GM23248 (cell line): ENCODE measurements at places on chromosomes 16 and 17. TPM values are rescaled to one million over a fixed set of nuclear protein-coding genes. Genes with fewer than 3 reads are reported as not detected.

Gene ATP6V0D1
- total RNA-seq: 112 and 166 TPM in 2 replicates

Gene SAMD14
- total RNA-seq: 3.0 and 4.4 TPM in 2 replicates

Gene RGS11
- total RNA-seq: 2.4 and 7.0 TPM in 2 replicates

Gene KRTAP2-2
- total RNA-seq: not detected in 2 replicates

Gene MPO
- 0.38 TPM in 1 of 2 replicates, not detected in the other for total RNA-seq

Gene OR1F1
- total RNA-seq: 5.3 TPM in 1 of 2 replicates, not detected in the other

Gene ALOX12B
- total RNA-seq: not detected in 2 replicates

- H3K27ac ChIP-seq: peak overlapping the region; percentile 69
- DNase-seq: peak; percentile 94
- H3K4me1 ChIP-seq: peaks cover 20% of the 10 kb centered on the region
These were observed 54.3 kb downstream of the SOCS1 start for GRCh38 chr16:11201498-11202259.

DNA sequence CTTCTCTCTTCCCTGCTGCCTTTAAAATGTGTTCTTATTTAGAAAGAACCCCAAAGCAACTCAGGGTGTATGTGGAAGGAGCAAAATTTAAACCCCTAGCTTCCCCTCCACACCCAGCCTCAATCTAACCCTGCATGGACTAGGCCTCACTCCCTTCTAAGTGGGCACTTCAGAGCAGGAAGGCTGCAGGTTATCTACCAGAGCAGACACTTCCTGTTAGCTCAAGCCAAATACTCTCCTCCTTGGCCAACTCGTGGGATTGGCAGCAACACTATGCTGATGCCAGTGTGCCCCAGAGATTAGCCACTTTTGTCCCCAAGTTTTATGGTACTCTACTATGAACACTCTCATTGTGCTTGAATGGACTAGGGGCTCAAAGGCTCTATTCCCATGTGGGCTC, 35.6 kb downstream of the CCDC42 start:
- H3K4me3 ChIP-seq: no peak overlapping the region
- DNase-seq: no peak
- no peaks in the 10 kb centered on the region for H3K36me3 ChIP-seq
- H3K4me1 ChIP-seq: no peaks in the 10 kb centered on the region
- H3K27ac ChIP-seq: no peak overlapping the region

DNA sequence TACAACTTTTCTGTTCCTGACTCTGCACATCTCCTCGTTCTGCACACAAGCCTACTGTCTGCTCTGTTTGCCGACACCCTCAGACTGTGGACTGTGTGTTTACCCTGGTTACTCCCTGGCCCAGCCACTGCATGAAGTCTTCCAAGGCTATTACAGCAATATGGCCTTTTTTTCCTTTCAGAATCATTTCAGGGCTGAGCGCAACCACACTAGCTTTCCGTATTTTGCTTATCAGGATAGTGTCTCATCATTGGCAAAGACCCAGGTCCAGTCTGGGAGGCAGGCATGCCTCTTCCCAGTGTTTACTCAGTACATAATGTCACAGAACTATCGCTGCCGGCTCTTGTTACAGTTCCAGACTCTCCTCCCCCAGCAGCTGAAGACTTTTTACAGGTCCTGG, 10.1 kb downstream of the DNAH9 start:
- H3K27ac ChIP-seq: no peak overlapping the region
- no peaks in the 10 kb centered on the region for H3K36me3 ChIP-seq
- no peak overlapping the region for H3K4me3 ChIP-seq
- no peaks in the 10 kb centered on the region for H3K4me1 ChIP-seq
- H3K27me3 ChIP-seq: no peaks in the 10 kb centered on the region
- DNase-seq: peak; percentile 1

GRCh38 chr17:19248928-19249574, 11.9 kb downstream of the EPN2 start:
- DNase-seq: peak; percentile 96
- H3K4me3 ChIP-seq: peak overlapping the region; percentile 40; the same call in 1 of the 2 replicates
- H3K36me3 ChIP-seq: no peaks in the 10 kb centered on the region
- peak overlapping the region; percentile 86 for H3K27ac ChIP-seq
- no peaks in the 10 kb centered on the region for H3K27me3 ChIP-seq

DNA sequence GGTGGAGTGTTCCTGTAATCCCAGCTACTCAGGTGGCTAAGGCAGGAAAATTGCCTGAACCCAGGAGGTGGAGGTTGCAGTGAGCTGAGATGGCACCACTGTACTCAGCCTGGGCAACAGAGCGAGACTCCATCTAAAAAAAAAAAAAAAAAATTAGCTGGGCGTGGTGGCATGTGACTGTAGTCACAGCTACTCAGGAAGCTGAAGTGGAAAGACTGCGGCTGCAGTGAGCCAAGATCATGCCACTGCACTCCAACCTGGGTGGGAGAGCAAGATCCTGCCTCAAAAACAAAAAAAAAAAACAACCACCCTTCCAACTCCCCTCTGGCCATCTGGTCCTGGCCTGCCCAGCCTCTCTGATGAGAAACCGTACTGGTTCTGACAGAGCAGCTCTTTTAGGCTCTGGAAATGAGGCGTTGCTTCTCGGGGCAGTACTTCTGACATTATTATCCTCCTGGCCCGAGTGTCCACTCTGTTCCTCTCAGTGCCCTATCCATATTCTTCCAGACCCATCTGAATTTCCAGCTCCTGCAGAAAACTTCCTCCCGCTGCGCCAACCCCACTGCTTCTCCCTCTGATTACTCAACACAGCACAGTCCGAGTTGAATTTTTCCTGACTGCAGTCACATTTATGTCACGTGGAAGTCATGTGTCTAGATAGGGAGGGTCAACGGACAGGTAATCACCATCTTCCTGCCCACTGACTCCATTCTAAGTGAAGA, 13.3 kb downstream of the GGA2 start:
- DNase-seq: peak; percentile 83
- 0 out of 2 replicates have a peak, but pooled peaks cover 5% of the 10 kb centered on the region for H3K36me3 ChIP-seq
- H3K27me3 ChIP-seq: no peaks in the 10 kb centered on the region
- H3K4me3 ChIP-seq: peak overlapping the region; percentile 48
- peak overlapping the region; percentile 71 for H3K27ac ChIP-seq

DNA sequence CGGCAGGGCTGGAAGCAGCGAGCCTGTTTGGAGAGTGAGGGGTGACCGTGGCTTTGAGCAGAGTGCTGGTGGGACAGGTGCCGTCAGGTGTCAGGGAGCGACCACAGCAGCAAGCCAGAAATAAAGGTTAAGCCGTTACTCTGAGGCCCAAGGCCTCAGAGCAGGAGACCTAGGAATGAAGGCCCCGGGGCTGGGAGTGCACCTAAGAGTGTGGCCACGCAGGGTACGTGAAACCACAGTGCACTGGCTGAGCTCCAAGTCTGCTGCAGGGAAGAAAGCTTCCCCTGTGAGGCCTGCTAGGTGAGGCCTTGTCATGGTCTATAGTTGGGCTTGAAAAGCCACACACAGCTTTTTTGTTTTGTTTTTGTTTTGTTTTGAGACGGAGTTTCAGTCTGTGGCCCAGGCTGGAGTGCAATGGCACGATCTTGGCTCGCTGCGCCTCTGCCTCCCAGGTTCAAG, 8.7 kb downstream of the CLUAP1 start:
- peaks cover 28% of the 10 kb centered on the region for H3K36me3 ChIP-seq
- no peaks in the 10 kb centered on the region for H3K27me3 ChIP-seq
- no peak overlapping the region for H3K4me3 ChIP-seq
- no peak overlapping the region for H3K27ac ChIP-seq
- no peaks in the 10 kb centered on the region for H3K4me1 ChIP-seq
- DNase-seq: no peak

DNA sequence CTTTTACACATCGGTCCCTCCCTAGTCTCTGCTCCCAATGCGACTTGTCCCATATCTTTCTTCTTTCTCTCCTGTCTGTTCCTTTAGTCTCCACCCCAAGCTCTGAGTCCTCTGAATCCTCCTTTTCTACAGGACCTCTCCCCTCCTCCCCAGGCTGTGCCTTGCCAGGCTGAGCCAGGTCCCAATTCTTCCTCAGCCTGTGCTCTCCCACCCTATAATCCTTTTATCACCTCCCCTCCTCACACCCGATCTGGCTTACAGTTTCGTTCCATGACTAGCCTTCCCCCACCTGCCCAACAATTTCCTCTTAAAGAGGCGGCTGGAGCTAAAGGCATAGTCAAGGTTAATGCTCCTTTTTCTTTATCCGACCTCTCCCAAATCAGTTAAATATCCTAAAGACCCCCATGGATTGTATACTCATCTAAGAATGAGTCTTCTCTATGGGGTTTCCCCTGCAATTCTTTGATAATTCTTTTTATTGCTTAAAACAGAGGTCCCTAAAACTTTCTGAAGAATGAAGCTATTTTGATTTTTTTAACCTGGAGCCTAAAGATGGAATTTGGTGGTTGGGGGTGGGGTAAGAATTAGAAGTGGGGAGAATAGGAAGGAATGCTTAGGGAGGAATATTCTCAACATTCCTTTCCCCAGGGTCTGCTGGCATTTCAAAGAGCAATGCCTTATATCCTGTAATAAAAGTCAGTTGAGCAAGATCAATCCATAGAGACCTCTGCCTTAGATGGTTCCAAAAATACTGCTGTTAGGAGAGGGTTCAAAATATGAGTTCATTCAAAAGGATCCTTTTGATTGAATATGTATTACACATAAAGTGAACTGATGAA, 102.8 kb downstream of the MYO1D start:
- DNase-seq: no peak
- H3K27me3 ChIP-seq: no peaks in the 10 kb centered on the region
- peaks cover 12% of the 10 kb centered on the region for H3K4me1 ChIP-seq
- H3K27ac ChIP-seq: no peak overlapping the region
- peaks cover 14% of the 10 kb centered on the region for H3K36me3 ChIP-seq

GRCh38 chr16:80974649-80975376, 31.9 kb downstream of the CMC2 start:
- H3K36me3 ChIP-seq: peaks cover 5% of the 10 kb centered on the region; the same call in 1 of the 2 replicates
- no peaks in the 10 kb centered on the region for H3K27me3 ChIP-seq
- H3K4me1 ChIP-seq: no peaks in the 10 kb centered on the region
- H3K4me3 ChIP-seq: no peak overlapping the region
- no peak overlapping the region for H3K27ac ChIP-seq

DNA sequence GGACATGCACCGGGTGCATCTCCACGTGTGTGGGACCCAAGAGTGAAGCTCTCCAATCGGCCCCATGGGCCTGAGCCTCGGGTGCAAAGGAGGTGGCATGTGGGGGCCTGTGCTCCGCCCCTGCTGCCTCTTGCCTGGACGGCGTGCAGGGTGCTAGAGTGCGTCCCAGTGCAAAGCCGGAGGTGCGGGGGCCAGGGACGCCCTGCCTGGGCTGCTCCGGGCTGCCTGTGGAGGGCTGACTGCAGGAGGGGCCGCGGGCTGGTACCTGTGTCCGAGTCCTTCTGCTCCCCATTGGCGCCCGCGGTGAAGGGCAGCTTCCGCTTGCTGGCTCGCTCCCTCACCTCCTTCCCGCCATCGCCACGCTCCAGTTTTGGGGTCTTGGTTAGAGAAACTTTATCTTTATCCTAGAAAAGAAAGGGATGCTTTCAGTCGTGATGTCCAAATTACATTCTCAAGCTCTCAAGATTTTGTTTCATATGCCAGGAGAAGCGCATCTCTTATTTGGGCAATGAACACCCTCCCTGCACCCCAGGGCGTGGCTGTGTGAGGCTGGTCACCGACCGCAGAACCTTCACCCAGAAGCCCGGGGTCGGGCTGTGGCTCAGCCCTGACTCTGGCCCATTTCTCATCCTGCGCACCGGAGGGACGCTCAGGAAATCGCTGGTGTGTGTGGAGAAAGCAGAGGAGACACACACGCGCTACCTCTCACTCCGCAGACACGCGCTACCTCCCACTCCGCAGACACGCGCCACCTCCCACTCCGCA, 87.6 kb downstream of the ZNF778 start:
- no peaks in the 10 kb centered on the region for H3K27me3 ChIP-seq
- peaks cover 18% of the 10 kb centered on the region; the same call in 1 of the 2 replicates for H3K36me3 ChIP-seq
- H3K27ac ChIP-seq: no peak overlapping the region
- peaks cover 19% of the 10 kb centered on the region for H3K4me1 ChIP-seq
- DNase-seq: no peak

DNA sequence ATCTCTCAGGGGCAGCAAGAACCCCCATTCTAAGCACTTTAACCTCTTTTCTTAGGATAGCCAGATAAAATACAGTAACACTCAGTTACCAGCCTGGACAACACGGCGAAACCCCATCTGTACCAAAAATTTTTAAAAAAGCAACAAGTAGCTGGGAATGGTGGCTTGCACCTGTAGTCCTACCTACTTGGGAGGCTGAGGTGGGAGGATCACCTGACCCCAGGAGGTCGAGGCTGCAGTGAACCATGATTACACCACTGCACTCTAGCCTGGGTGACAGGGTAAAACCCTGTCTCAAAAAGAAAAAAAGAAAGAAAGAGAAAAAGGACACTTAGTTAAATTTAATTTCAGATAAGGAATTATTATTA, 28.6 kb upstream of the UBE2G1 start:
- no peak for DNase-seq
- no peaks in the 10 kb centered on the region for H3K4me1 ChIP-seq
- H3K27me3 ChIP-seq: no peaks in the 10 kb centered on the region
- H3K4me3 ChIP-seq: no peak overlapping the region
- H3K27ac ChIP-seq: no peak overlapping the region
